T-helper 2 cell treated with Interferon-gamma antibody and Interleukin-4, amounts not matched to agents 5 μg/mL and 100 μg/mL, for 36 hours (primary cell): ENCODE measurements at places on chromosomes 16 and 17.

- DNase-seq = no peak
Measured at GRCh38 chr16:76800196-76800595, 390.8 kb upstream of the MON1B start.

- DNase-seq = no peak
Measured at GRCh38 chr17:65593092-65593854, 31.8 kb upstream of the AXIN2 start.

DNA sequence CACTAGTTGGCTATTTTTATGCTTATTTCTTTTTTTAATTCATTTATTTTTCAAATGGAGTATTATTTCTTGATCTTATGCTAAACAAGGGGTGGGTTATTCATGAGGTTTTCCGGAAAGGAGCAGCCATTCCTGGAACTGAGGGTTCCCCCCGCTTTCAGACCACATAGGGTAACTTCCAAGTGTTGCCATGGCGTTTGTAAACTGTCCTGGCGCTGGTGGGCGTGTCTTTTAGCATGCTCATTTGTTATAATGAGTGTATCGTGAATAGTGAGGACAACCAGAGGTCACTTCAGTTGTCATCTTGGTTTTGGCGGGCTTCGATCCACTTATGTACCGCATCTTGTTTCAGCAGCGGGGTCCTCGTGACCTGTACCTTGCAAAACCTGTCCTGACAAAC is 29.6 kb upstream of the ASGR2 start:
- DNase-seq = no peak

DNA sequence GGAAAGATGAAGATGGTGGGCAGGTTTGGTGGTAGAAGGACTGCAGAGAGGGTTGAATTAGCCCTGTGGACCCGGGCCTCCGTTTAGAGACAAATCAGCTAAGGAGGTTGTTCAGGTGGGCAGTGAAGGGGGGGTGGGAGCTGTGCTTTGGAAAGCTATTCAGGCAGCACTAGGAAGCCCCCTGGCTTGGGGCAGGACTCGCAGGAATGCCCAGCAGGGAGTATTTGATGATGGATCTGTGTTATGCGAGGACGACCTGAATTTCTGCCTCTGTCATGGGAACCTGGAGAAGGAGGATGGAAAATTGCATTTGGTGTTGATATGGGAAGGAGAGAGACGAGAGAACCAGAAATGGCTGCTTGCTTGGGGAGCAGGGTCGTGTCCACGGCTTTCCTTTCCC is 3.5 kb downstream of the SPDYE4 start:
- no peak for DNase-seq

GRCh38 chr17:7404737-7405349 is 946 bp upstream of the TMEM256 start:
- no peak for DNase-seq

DNA sequence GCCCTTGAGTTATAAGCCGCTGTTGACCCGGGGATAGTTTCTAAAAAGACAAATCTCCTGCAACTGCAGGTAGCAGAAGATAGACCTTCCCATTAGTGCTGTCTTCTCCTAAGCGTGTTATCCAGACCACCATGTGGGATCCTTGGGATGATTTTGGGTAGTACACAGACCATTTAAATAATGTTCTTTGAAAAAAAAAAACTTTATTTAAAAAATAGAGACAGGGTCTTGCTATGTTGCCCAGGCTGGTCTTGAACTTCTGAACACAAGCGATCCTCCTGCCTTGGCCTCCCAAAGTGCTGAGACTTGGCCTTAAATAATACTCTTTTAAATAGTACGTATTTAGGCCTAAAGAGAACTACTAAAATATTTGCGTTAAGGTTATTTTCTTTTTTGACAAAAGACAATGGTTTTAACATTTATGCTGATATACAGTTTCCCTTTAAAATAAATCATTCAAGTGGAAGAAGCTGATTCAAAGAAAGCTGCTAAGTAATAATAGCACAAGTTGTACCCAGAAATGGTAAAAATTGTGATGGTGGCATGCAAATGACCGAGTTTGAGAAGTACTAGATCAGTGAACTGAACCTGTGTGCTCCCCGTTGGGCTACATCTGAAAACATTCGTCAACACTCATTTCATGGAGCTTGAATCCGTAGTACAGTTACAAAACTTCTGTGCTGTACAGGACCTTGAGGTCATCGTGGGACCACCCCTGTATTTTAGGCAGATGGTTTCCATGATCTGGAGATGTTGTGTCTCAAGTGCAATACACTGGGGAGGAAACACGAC is 24.0 kb downstream of the SMARCE1 start:
- no peak for DNase-seq

GRCh38 chr16:85412911-85413520 is 200.1 kb upstream of the GSE1 start:
- no peak for DNase-seq

GRCh38 chr16:26220894-26221293 is 529.1 kb downstream of the HS3ST4 start:
- no peak for DNase-seq

GRCh38 chr17:75755205-75755901 is 9.6 kb downstream of the GALK1 start:
- no peak for DNase-seq

GRCh38 chr16:88442383-88442726 is 10.7 kb upstream of the ZFPM1 start:
- no peak for DNase-seq

GRCh38 chr17:35584061-35584460 is 3.1 kb upstream of the AP2B1 start:
- no peak for DNase-seq

DNA sequence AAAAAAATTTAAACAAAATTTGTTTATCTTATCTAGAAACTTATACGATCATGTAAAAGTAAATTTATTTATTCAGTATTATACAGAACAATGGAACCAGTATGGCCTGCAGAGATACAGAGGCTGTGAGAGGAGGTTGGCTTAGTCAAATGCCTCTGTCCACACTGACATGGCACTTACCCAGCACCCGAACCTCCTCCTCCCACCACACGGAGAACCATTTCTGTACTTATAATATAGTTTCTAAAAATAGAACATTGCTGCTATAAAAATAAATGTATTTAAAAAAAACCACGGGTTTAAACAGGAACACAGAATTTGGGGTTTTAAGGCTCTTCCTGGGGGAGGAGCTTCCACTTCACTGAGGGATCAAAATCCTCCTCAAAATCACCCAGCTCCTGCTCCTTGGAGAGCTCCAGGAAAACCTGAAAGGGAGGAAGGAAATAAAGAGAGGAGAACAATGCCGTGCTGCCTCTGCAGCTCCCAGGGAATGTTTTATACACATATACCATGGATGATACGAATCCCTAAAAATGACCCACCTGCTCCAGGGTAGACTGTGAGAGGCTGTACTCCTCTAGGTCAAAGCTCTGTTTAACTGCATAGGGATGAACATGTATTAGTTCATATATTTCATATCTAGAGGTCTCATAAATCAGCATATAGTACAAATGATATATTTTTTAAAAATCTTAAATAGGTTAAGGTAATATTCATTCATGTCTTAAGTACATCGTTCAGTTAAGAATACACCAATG is 87.3 kb downstream of the ABCA8 start:
- no peak for DNase-seq

DNA sequence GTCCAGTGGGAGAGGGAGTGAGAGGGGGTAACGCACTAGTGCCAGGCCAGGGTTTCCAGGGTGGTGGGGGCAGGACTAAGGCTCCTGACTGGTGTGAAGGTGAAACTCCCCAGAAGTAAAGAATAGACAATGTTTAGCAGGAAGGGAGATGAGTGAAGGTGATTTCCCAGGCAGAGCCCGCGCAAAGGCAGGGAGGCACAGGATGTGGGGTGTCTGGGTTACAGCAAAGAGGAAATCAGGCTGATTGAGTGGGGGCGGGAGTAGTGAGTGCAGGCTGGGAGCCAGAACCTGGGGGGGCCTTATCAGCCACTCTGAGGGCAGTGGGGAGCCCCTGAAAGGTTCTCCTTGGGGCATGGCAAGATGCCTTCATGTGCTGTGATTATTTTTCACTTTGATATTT is 167.5 kb downstream of the UTP18 start:
- DNase-seq = peak; percentile 70

DNA sequence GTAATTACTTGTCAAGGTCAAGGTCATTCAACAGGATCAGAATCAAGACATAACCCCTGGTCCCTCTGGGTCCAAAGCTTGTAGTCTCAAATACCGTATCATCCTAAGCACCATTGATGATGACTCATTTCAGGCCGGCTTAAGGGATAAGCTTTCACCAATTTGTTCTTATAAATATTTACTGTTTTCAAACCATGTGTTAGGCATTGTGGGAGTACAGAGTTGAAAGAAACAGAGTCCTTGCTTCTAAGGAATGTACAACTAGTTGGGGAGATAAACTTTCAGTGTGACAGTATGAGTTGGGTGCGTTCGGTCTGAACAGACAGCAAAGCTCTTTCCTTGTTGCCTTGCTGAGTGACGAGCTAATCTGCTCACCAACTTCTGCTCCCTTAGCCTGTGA is 183.5 kb upstream of the MAF start:
- no peak for DNase-seq

DNA sequence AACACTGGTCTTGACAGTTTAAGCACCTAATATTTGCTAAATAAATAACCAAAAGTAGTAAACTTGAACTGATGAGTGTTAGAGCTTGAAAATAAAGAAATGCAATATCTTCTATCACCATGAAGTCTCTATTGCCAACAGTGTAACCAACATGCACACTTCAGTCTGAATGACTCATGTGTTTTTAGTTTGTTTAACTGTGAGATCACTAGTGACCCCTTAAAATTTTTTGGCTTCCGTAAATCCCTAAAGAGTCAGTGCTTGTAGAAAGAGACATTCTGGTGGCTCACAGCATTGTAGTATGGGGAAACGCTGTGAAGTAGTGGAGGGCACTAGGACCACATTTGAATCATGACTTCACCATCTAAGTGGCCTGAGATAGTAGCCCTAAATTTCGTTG is 341.1 kb downstream of the PMP22 start:
- DNase-seq = no peak

DNA sequence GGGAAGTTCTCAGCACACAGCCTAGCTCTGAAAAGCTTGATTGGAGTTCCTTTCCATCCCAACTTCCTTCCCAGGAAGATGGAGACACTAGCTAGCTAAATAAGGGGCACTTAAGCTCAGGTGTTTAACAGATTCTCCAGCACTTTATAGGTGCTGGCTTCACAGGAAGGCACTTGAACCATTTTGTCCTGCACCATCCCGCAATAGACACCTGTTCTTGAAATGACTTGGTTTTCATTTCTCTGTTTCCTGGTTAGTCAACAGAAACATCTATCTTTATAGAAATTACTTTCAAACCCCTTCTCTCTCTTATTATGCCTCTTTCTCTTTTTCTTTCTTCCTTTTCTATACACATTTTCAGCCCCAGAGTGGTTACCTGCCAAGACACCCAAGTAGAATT is 409.9 kb upstream of the ZFHX3 start:
- no peak for DNase-seq

GRCh38 chr16:28591355-28591754 is 5.5 kb downstream of the SULT1A2 start:
- DNase-seq = no peak

GRCh38 chr17:47188271-47188875 is 722 bp downstream of the CDC27 start:
- peak; percentile 10 for DNase-seq

DNA sequence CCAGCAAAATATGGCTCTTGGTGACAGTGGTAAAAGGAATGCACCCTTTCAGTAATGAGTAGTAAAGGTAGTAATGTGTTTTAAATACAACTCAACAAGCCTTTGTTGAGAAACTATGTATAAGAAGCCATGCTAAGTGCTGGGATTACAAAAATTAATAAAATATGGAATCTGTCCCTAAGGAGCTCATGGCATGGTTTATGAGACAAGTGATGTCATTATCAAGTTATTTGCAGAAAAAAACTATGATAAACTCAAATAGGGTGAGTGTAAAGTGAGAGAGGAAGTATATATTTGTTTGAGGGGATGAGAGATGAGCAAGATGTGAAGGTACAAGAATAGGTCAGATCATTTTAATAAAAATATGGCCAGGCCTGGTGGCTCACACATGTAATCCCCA is 76.9 kb downstream of the NF1 start:
- DNase-seq = no peak

GRCh38 chr17:68512960-68513474 is 787 bp downstream of the PRKAR1A start:
- no peak for DNase-seq

DNA sequence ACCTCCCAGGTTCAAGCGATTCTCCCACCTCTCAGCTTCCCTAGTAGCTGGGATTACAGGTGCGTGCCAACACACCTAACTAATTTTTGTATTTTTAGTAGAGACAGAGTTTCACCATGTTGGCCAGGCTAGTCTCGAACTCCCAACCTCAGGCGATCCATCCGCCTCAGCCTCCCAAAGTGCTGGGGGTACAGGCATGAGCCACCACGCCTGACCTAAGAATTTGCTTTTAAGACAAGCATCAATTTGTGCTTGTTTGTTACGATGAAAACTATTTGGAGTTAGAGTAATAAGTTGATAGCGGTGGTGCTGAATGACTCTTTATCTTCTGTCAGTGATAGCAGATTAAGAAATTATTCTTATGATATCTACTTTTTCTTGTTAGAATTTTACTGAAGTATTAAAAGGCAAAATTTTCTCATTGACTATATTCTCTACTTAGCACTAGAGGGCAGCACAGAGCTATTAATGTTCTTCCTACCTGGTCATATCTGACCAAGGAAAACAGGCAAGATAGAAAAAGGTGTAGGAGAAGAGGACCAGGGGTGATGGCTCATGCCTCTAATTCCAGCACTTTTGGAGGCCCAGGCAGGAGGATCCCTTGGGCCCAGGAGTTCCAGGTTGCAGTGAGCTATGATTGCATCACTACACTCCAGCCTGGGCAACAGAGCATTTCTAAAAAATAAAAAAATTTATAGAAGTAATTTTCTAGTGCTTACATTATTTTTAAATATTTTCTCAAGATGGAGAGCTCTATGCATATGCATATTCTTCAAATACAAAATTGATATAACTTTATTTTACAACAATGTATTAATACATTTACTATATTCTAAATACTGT is 24.5 kb downstream of the STXBP4 start:
- DNase-seq = no peak

- no peak for DNase-seq
Measured at GRCh38 chr16:56233795-56234566, 42.7 kb downstream of the GNAO1 start.

DNA sequence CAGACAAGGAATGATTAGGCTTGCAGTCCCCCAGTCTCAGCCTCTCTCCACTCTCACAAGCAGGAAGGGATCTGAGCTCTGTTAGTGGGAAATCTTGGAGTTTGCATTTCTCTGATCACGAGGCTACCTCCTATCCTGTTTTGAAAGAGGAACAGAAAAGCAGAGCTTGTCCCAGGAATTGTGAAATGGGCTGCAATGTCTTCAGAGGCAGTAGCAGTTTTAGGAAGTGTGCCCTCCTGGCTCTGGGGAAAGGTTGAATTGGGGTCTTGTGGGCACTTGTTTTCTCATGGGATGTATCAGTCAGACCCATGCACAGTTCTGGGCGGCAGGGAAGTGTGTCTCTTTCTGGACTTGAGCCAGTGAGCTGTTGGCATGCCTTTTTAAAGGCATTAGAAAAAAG is 22.8 kb downstream of the NUP85 start:
- DNase-seq = no peak

GRCh38 chr16:66699898-66700297 is 3.4 kb upstream of the CMTM4 start:
- DNase-seq = no peak
